ENCODE measurements at places on chromosomes 12 and 14.
A peak's percentile ranks its signal among the peaks of the same experiment; 100 is the strongest.

DNA sequence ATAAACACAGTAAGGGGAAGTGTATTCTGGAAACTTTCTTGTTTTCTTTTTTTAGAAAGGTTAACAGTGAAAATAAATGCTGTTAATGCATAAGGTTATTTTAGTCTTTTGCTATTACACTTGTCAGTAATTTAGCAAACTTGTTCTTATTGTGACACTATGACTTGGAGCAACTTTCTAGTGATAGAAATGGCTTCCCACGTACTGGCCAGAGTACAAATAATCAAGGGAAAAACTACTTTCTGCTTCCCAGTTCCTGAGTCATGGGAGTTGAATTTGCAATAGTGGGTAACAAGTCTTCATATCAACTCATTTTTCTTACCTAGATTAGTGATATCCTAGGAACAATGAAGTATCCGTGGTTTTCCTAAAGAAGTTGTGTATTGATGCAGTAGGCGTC is 1072.3 kb downstream of the FLRT2 start:
- no peak for DNase-seq

DNA sequence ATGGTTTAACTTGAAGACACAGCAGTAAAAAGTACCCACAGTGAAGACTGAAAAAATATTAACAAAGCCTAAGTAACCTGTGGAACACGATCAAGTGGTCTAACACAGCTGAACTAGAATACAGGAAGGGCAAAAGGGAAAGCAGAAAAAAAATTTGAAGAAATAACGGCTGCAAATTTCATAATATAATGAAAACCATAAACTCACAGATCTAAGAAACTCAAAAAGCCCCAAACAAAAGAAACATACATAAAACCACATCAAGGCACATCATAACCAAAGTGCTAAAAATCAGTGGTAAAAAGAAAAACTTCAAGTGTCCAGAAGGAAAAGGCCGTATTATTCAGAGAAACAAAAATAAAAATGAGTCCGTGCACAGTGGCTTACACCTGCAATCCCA is 30.9 kb downstream of the SPPL3 start:
- no peak for DNase-seq

DNA sequence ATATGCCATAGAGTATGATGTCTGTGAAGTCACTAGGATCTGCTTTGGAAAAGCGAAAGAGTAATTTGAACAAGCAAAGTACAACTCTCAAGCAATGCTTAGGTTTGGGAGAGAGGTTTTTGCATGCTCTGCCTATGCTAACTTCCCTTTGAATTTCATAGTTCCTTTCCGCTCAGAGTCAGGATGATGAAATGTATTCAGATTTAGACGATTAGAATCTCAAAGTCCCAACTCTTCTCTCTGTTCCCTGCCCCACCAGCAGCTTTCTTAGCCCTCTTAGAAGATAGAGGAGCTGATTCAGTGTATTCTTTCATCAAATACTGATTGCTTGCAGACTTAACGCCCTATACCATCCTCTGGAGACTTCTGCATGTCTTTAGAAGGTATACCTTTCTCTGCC is 11.5 kb downstream of the RAB5B start:
- no peak for DNase-seq

GRCh38 chr14:105064001-105064400 is 1.2 kb downstream of the GPR132 start:
- DNase-seq: no peak

GRCh38 chr12:57430112-57430930 is 522 bp downstream of the R3HDM2 start:
- peak; percentile 22 for DNase-seq

GRCh38 chr14:26959972-26960660 is 362.3 kb upstream of the NOVA1 start:
- no peak for DNase-seq

- no peak for DNase-seq
Observed at GRCh38 chr12:84492351-84492883, 420.2 kb downstream of the SLC6A15 start.

DNA sequence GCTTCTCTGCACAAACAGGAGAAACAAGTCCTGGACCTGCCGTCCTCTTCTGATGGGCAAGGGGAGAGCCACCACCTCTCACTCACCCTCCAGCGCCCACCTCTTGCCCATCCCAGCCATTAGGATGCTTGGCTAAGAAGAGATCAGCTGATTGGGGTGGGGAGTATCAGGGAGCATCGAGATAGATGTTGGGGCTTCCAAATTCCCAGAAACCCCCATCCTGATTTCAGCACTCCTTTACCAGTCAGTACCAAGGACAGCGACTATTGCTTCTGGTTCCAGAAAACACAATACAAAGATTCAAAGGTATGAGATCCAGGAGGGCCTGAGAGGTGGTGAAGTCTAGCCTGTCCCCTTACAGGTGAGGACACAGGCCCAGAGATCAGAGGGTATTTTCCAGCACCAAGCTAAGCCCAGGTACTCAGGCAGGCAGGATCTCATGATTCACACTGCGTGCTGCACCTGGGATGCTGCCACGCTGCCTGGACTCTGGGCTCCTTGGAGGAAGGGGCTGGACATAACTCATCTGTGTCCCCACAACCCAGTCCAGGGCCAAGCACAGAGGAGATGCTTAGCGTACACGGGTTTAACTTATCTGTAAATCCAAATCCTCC is 76.6 kb downstream of the TUNAR start:
- DNase-seq: no peak

DNA sequence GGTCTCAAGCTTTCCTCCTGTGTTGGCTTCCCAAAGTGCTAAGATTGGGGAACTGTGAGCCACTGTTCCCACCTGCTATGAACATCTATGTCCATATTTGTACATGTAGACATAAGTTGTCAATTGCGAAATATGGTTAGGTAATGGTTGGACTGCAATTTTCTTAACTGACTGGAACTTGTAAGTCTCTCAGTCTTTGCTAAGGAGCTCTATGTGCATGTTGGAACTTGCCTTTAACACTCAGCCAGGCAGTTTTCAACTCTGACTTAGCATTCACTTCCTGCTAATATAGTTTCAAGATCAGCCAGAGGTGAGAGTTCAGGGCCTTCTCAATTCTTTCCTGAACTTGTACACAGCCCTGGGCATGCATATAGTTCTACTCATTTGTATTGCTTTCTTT is 44.5 kb upstream of the EEA1 start:
- DNase-seq: no peak

DNA sequence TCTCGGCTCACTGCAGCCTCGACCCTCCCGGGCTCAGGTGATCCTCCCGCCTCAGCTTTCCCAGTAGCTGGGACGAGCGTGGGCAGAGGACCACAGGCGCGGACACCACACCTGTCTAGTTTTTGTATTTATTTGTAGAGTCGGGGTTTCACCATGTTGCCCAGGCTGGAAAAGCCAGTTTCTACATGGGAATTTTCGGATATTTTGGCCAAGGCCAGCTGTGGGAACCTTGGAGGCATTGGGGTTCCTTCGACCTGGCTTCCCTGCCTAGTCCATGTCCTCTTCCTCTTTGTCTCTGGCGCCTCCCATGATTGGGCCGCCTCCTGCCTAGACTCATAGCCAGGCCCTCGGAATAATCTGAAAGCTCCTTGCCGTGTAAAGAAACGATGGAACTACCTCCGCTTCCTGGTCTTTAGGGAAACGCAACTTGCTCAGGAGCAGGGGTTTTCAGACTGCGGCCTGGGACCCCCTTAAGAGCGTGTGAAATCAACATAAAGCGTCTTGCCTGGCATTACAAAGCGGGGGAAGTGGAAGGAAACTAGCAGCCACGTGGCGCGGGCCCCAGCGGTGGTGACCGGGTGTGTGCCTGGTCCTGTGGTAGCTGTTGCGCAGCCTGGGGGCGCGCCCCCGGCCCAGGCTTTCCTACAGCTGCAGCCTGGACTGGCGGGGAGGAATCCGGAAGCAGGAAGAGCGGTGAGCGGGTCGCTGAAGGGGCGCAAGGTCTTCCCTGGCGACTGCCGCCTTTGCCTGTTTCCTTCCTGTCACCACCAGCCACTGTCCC is 1.4 kb upstream of the HSP90AA1 start:
- peak; percentile 41 for DNase-seq

- no peak for DNase-seq
Observed at GRCh38 chr12:108004319-108004718, 124.8 kb upstream of the WSCD2 start.

GRCh38 chr14:94310248-94310647 is 12.9 kb downstream of the SERPINA6 start:
- no peak for DNase-seq

- no peak for DNase-seq
Observed at GRCh38 chr12:17016116-17016864, 410.3 kb upstream of the LMO3 start.

DNA sequence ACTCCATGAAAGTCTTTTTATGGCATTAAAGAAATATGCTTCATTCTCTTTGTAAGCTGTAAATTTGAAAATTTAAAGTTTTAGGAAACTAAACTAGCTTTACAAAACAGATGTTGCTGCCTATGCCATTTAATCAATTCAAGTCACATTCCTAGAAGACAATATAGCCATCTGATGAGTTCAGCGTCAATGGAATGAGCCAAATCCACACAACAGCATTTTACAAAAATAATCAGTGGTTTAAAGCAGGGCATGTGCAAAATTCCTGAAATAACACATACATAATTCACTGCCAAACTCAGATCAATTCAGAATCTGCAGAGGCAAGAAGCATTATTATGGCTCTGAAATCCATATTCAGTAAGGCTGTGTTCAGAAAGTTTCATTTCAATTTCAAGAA is 75.6 kb downstream of the MED13L start:
- DNase-seq: no peak

DNA sequence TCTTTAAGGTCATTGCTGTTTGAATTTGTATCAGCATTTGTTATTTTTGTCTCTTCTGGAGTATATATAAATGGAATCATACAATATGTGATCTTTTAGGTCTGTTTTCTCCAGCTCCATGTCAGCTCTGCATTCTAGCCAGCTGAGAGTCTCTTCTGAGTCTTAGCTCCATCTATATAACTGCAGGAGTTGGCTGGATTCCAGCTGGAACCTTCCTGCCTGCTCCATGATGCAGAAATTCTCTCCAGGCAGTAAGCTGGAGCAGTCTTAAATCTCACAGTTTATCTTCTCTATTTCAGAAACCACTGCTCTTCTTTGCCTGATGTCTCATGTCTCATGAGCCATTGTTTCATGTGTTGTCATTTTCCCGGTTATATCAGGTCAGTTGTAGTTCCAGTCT is 827.6 kb downstream of the NRXN3 start:
- DNase-seq: no peak

DNA sequence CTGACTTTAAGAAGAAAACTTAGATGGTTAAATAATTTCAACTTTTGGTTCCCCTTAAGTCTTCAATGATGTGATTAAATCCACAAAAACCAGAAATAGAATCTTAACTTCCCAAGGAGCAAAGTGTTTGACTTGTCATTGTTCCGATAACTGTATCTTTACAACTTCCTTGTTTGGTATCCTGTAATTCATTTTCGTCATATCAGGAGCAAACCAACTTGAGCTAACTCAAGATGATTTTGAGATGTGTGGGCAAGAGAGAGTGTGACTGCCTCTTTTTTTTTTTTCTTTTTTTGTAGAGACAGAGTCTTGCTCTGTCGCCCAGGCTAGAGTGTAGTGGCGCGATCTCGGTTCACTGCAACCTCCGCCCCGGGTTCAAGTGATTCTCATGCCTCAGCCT is 25.3 kb downstream of the DRAM1 start:
- DNase-seq: no peak

DNA sequence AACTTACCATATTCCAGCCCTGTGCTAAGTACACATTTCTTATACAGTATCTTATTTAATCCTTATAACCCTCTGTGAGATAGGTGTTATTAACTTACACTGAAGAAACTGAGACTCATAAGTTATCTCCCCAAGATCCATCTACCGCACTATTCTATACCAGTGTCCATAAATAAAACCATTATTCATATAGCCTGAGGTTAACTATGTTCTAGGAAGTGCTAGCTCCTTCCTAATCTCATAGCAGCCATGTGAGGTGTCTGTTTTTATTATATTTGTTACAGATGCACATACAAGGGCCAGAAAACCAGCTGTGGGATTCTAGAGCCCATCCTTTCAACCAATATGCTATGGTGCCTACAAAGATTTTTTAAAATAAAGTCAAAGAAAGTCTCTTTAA is 100.3 kb upstream of the RAP1B start:
- DNase-seq: no peak

GRCh38 chr14:92456215-92457015 is 57.2 kb upstream of the RIN3 start:
- no peak for DNase-seq

GRCh38 chr12:51951843-51952722 is 584 bp downstream of the ACVR1B start:
- no peak for DNase-seq

DNA sequence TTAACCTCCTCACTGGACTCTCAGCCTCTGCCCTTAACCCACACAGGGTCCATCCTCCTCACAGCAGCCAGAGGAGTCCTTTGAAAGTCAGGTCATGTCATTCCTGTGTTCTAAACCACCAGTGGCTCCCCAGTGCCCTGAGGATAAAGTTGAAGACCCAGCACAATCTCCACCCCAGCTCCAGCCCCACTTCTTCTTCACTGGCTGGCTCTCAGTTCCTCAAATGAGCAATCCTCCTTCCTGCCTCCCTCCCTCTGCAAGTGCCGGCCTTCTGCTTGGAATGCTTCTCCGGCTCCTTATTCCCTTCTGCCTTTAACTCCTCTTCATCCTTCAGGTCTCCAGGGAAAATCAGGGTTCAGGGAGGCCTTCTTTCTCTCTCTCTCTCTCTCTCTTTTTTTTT is 32.0 kb upstream of the SPPL3 start:
- DNase-seq: no peak

DNA sequence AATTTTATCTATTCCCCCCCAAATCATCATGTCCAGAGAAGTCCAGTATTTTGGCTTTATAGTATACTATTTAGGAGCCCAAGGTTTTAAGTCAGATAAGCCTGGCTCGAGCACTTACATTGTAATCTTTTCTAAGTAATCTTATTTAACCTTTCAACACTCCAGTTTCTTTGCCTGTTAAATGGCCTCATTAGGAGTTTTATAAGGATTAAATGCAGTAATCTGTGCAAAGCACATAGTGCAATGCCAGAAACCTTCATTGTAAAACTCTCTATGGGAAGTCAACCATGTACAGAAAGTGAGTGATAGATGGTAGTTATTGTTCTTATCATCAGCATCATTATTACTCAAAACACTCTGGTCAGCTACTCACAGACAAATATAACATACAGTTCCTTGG is 1330.4 kb downstream of the SLC16A7 start:
- no peak for DNase-seq

DNA sequence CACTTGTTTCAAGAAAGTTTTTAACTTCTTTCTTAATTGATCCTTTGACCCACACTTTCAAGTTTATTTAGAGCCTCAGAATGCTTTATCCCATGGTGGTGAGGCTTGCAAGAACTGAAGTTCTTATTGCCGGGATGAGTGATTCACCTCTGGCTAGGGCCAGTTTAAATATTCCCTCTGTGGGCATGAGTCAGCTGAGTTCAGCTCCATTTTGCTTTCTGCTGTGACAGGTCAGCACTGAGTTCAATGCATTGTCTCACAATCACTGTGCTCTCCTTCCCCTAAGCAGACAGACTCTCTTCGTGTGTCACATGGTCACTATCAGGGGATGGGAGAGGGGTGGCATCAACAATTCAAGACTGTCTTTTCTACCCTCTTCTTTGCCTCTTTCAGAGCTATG is 514.6 kb upstream of the FBXO33 start:
- DNase-seq: no peak
